ENCODE measurements at places on chromosomes 5 and 9.

GRCh38 chr9:117135501-117136098, 279.3 kb downstream of the ASTN2 start:
- DNase-seq: no peak

DNA sequence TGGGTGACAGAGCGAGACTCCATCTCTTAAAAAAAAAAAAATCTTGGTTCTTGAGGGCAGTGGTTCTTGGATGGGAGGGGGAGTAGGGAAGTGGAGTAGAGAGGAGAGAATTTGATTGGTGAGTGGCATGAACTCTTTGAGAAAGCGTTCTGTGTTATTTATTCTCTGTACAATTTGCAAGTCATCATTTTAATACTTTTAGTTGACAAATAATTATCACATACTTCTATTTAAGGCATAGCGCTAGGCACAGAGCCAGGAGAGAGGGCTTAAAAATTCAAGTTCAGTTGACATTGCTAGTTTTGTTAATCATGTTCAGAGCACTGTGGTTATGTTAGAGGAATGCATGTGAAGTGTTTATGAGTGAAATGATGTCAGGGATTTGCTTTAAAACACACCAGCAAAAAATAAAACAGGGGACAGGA, 24.6 kb downstream of the HSDL2 start:
- DNase-seq: no peak

DNA sequence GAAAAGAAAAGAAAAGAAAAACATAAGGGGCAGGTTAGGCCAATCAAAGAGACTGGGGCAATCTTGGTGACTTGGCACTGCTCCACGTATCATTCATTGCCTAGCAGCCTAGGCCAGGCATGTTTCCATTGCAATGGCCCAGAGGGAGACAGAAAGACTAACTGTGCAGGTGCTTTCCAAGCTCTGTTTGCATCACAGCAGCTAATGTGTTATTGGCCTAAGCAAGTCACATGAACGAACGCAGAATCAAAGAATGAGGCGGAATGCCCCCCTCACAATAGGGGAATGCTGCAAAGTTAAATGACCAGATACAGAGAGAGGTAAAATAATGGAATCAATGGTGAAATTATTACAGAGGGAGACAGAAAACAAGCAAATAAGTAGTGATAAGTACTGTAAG, 11.1 kb upstream of the VPS13A start:
- no peak for DNase-seq

GRCh38 chr5:145062280-145063062, 772.7 kb downstream of the PRELID2 start:
- no peak for DNase-seq

DNA sequence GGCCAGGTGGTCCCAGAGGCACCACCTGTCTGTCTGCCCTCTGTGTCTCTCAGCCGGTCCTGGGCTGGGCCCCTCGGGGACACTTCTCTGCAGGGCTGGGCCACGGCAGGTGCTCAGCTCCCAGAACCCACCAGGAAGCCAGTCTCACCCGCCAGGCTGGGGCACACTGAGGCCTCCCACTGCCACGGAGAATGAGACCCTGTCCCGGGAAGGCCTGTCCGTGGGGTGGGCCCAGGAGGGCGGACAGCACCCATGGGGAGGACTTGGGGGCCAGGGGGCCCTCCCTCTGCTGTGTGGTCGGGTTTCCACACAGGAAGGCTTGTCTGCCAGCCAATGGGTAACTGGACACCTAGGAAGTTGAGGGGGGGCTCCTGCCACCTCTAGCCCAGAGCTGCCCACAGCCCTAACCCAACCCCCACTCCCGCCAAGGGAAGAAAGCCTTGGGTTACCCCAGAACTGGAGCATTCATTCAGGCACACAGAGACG, 4.1 kb upstream of the TUBB4B start:
- no peak for DNase-seq

Measured in stimulated activated CD4-positive, alpha-beta T cell treated with anti-CD3 and anti-CD28 coated beads, Interleukin-1b, Interleukin-23, amount 100 ng/mL, for 1 hour (primary cell).